Cortex of kidney (tissue), 1 donor: ENCODE measurements at places on chromosomes 12 and 14.

- DNase-seq, result no peak
These were observed 263.6 kb downstream of the TMTC2 start for GRCh38 chr12:82950356-82950755.

- no peak for DNase-seq
These were observed 613 bp downstream of the ARHGEF40 start for GRCh38 chr14:21070610-21071224.

GRCh38 chr12:42932936-42933335 is 343.4 kb upstream of the PRICKLE1 start:
- DNase-seq, result no peak

GRCh38 chr12:103523771-103524170 is 28.0 kb upstream of the C12orf42 start:
- no peak for DNase-seq

GRCh38 chr12:46777587-46777986 is 48.2 kb downstream of the SLC38A4 start:
- no peak for DNase-seq
